Fibroblast of skin of scalp (primary cell): ENCODE measurements at places on chromosomes 7 and 10.

DNA sequence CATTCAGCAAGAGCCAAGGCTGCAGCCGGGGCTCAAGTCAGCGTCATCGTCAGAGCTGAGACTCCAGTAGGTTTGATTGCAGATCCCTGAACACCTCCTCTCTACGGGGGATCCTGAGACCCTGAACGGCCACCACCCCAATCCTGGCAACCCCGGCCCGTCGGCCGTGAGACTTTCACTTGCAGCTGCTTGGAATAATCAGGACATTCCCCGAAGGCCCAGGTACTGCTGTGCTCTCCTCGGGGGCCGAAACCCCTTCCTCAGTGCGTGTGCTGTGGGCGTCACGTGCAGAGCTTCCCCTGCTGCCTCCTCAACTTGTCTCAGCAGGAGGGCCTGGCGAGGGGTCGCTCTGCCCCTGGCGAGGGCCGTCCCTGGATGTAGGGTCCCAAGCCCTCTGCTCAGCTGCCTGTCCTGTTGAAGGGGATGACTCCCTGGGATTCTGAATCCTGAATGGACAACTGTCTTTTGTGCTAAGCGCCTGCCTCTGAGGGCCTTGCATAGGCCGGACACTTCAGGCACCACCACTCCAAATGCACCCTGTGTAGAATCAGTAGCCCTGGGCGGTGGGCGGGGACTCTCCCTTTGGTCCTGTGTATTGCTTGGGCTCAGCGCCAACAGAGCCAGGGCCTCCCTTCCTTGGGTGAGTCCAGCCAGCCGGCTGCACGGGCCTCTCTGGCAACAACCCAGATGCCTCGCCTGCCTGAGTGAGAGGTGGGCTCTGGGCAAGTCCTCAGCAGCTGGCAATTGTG lies 63.8 kb upstream of the EBF3 start:
- peak; percentile 11 for DNase-seq

DNA sequence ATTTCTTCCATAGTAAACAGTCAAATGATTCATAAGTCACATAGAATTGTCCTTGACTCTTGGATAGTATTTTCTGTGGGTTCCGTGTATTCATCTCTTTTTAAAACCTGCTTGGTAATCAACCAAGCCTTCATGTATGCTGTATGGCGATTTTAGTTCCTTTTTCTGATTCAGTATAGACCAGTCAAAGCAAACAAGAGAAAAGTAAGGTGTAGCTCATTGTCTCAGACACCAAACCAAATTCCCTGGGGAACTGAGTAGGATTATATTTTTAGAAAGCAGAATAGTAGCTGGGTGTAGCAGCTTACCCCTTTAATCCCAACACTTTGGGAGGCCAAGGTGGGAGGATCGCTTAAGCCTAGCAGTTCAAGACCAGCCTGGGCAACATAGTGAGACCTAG lies 240.5 kb downstream of the BBS9 start:
- DNase-seq: no peak

DNA sequence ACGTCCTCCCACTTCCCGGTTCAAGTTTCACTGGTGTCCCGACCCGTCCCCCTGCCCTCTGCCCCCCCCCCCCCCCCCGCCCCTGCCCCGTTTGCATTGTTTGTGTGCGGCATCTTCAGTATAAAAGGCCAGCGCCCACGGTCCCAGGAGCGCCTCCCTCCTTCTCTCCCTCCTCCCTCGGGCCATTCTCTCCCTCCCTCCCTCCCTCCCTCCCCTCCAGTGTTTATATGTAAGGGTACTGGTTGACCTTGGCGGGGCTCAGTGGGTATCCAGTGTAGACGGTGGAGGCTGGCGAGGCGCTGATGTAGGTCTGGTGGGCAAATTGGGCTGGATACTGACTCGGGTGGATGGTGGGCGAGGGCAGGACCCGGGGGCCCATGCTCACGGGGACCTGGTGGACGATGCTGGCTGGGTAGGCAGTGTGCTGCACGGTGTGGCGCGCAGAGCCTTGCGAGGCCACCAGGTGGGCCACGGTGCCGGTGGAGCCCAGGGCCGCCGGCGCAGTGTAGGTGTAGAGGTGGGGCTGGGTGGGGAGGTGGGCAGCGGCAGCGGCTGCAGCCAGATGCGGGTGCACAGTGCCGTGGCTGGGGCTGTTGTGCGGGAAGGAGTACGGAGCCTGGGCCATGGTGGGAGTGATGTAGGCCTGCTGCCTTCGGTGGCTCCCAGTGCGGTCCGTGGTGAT lies 49.4 kb downstream of the CLEC2L start:
- DNase-seq: no peak

- DNase-seq: no peak
Observed at GRCh38 chr10:24432478-24433416, 223.8 kb downstream of the KIAA1217 start.

DNA sequence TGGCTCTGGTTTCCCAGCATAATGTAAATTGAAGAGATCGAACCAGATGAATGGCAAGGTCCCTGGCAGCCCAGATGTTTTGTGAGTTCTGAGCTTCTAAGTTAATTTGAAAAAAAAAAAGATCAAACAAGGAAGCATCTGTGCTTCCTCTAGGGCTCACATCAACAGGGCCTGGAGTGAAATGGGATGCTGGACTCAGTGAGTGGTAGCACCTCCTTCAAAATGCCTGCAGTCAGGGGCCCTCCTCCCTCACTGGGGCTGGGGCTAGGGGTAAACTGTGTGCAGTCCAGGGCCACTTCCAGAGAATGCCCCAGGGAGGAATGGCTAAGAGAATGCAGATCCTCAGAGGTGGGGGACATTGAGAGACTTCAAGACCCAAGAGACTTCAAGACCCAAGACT lies 6.0 kb upstream of the CUEDC2 start:
- no peak for DNase-seq

- DNase-seq: peak; percentile 51
Observed at GRCh38 chr7:131521651-131522163, 34.7 kb downstream of the PODXL start.

DNA sequence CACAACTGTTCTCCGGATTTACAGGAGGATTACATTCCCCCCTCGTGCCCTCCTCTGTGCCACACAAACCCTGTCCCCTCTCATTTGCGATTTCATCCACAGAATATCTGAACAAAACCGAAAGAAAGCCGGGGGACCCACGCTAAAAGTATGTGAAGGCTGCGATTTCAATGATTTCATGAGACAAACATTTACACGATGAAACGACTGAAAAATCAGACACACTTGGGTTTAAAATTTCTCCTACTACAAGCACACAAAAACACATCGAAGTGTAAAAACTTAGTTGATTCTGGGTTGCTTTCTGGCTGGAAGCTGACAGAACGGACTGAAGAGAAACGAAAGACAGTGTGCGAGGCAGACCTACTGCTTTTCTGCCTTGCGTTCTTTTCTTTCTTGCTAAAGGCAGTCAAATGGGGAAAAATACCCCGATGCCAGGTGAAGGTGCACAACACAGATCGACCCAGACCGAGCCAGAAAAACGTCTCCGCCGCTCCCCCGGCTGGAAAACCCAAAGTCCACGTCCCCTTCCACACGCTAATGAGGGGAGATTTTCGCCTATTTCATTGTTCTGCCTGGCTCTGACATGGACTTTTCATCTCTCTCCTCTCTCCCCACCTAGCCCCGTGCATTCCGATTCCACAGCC lies 1.2 kb downstream of the HIPK2 start:
- DNase-seq: peak; percentile 70

DNA sequence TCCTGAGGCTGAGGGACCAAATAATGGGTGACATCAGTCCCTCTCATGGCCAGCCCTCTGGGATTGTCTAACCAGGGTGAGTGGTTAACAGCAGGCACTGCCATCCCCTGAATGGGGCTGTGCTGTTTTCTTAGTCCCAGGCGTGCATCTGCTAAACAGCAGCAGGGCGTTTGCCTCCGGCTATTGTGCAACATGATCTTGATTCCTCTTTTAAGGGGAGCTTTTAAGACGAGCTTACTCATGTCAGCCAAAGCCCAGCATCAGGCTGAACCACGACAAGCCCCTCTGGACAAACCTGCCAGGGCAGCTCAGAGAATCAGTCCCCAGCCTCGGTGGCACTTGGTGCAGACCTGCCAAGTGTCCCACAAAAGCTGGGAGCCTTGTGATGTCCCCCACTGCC lies 16.2 kb upstream of the IGFBP3 start:
- peak; percentile 20 for DNase-seq

DNA sequence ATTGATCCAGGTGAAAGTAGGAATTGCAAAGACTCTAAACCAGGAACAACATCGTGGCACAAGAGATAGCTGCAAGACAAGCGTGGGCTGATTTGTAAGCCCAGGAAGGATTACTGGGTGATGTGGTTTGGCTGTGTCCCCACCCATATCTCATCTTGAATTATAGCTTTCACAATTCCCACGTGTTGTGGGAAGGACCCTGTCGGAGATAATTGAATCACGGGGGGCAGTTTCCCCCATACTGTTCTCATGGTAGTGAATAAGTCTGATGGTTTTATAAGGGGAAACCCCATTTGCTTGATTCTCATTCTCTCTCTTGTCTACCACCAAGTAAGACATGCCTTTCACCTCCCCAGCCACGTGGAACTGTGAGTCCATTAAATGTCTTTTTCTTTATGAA lies 59.5 kb downstream of the ST8SIA6 start:
- no peak for DNase-seq

GRCh38 chr10:11875494-11876281 lies 52.5 kb downstream of the PROSER2 start:
- peak; percentile 86 for DNase-seq

- peak; percentile 18 for DNase-seq
Observed at GRCh38 chr7:74579800-74580685, 77.5 kb upstream of the GTF2I start.

DNA sequence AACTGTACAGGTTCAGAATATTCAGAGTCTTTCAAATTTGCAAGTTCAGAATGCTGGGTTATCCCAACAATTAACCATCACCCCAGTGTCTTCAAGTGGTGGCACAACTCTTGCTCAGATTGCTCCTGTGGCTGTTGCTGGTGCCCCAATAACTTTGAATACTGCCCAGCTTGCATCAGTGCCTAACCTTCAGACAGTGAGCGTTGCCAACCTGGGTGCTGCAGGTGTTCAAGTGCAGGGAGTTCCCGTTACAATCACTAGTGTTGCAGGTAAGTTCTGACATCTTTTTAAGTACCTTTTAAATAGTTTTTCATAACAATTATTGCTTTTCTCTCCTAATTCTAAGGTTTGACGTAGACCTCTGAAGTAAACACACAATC lies 2.7 kb downstream of the SP4 start:
- DNase-seq: no peak

DNA sequence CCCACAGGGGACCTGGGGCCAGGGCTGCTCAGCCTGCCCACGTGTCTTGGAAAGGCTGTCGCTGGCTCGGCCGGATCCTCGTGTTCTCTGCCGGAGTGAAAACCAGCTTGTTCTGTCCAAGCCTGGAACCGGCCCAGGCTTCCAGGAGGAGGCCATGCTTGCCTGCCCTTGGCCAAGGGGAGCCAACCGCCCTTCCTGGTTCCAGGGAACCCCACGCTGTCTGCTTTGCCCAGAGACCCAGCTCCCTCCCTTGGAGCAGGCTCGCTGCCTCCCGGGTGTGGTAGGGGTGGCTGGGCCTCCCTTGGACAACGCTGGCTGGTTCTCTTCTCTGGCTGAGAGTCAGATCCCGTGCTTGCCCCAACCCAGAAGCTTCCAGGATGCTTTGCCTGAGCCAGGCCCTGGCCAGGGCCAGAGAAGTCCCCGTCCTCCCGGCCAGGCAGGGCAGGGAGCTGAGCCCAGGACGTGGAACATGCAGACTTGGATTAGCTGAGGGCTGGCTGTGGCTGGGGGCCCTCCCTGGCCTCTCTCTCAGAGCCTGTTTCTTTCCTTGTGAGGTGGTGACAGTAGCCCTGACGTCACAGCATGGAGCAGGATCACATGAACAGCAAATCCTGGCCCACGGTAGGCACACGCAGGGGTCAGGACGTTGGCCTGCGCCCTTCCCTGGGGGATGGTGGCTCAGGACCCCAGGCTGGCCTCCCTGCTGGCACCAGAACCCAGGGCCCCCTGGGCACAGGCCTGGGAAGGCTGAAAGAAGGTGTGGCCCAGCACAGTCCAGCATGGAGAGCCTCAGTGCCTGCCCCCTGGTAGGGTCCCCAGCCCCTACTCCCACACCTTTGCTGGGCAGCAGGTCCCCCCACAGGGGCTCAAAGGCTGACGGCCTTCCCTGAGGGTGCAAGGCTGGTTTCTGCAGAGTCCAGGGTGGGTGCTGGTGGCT lies 67.5 kb downstream of the PWWP2B start:
- DNase-seq: no peak

GRCh38 chr10:126558881-126559280 lies 111.6 kb downstream of the C10orf90 start:
- DNase-seq: no peak

DNA sequence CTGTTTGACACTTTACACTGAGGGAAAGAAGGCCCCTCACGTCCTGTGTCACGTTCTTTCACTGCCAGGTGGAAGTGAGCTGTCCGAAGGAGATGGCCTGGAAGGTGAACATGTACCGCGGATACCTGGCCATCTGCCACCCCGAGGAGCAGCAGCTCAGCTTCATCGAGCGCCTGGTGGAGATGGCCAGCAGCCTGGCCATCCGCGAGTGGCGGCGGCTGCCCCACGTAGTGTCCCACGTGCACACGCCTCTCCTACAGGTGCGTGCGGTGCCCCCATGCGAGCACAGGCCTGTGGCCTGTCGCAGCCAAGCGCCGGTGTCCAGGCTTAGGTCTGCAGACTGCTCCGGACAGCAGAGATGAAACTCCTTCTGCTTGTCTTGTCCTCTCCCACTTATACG lies 103.4 kb downstream of the TRRAP start:
- no peak for DNase-seq
